ENCODE measurements at places on chromosomes 4 and X.

DNA sequence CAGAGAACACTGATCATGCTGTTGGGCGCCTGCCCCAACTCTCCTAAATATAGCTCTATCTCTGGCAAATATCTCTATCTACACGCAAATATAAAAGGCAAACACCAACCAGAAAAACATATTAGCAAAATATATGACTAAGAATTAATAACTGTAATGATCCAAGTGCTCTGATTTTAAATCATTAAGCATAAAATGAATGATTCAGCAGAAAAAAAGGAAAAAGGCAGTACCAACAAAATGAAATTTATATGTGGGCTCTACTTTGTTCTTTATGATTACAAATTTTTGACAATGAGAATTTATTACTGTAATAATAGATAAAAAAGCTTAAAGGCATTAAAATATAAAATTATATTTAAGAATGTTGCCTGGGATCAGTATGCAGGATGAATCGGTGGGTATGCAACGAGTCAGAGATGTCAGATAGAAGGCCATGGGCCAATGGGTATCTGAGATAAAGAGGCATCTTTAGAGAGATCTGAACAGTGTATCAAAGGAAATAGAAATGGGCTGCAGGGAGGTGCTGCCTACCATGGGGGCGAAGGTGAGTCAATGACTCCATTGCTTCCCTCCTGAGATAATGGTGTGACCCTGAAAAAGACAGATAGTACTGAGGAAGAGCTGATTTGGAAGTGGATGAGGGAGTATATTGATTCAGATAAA is 234.8 kb downstream of the SCFD2 start:
- DNase-seq = no peak

GRCh38 chr4:112521123-112522023 is 5.4 kb upstream of the NEUROG2 start:
- no peak for DNase-seq

DNA sequence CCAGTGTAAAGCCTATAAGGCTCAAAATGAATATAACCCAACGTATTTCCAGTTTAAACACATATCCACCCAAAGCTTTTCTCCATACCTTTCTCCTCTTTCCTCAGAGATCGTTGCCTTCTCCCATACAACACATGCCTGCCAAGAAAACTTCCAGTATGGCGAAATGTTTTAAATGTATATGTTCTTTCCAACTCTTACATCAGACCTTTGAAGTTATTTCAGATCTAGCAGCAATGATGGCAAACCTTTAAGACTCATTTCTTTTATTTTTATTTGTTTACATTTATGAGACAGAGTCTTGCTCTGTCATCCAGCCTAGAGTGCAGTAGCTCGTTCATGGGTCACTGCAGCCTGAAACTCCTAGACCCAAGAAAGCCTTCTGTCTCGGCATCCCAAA is 265.4 kb downstream of the BMPR1B start:
- DNase-seq = no peak

DNA sequence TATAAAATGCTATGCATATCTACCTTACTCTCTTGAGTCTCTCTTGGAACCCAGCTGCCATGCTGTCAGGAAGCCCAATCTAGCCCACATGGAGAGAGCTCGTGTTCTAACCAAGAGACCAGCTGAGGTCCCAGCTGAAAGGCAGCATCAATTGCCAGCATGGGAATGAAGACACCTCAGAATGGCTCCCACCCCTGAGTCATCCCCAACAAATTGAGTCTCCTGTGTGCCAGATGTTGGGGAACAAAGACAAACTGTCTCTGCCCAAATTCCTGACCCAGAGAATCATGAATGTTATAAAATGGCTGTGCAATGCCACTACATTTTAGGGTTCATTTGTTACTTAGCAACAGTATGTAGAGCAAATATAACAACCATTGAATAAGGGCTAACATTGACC is 105.2 kb upstream of the STX18 start:
- no peak for DNase-seq

GRCh38 chr4:123974386-123975149 is 578.0 kb downstream of the SPRY1 start:
- DNase-seq = no peak

- DNase-seq = no peak
These were observed at the start of gene TCEAL7 for GRCh38 chrX:103329991-103330390. Gene TCEAL7 (plus strand): TSS chrX:103330239. CDS start chrX:103331404, 1,165 bp downstream.

DNA sequence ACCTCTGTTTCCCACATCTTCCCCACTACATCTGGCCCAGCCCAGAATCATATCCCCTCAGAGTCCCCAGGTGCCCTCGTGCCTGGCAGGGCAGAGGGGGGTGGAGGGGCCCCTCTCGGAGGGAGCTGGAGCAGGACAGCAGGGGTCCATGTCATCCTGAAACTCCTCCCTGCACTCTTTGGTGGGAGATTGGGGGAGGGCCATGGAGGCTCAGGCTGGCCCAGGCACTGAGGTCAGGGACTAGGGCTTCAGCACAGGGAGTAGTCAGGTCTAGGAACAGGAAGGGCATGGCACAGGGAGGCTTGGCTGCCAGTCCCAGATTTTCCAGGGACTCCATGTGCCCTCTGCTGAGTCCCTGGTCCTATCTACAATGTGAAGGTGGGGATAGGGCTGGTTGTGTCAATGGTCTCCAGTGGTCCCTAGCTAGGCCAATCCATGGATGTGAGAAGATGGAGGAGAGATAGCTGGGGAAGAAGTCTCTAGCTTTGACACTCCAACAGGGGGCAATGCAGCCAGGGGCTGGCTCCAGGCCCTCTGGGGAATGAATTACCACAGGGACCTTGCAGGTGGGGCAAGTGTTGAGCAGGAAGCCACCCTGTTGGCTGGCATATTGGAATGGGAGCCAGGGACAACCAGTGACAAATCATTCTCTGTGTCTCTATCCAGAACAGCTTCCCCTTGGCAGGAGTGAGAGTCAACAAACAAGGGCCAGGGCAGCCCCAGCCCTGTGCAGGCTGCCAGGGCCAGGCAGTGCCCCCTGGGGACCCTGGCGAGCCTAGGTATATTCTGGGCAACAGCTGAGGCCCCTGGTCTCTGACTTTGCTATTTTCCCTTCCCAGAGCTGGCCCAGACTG is 154.4 kb downstream of the EFNB1 start:
- DNase-seq = no peak

DNA sequence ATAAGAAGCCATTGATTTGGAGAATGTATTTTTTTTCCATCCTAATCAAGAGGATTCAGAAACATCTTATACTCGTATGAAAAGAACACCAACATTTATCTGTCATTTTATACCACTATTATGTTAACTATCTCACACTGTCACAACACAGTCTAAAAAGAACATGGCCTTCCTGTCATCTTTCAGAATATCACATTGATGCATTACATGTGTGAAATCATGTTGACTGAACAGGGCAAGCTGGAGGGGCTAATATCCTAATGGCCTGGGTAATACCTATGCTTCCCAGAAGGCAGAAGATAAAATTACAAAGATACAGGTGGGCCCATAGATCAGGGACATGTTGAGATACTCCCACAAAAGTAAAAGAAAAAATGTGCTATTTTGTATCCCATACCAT is 611.7 kb downstream of the STIM2 start:
- DNase-seq = no peak

- DNase-seq = no peak
These were observed 62.8 kb downstream of the FAM193A start for GRCh38 chr4:2599304-2599654.

GRCh38 chr4:48234575-48234974 is 35.1 kb downstream of the TEC start:
- no peak for DNase-seq

- DNase-seq = no peak
These were observed 263.6 kb downstream of the DCTD start for GRCh38 chr4:182653596-182653995.

DNA sequence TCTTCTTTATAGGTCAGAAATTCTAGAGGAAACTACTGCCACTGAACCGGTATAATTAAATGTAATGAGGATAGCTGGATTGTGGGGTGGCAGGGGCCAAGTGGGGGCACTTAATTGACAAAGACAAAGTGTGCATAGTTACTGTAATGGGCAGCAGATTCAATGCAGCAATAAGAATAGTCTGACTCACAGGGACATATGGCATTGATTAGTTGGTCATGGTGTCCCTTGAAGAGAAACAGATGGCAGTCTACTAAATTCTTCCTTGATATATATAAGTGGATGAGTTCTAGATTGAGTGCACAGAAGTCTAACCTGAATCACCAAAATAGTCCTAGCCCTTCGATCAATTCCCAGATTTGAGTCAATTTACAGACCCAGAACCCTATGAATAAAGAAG is 31.6 kb downstream of the ETDC start:
- no peak for DNase-seq

DNA sequence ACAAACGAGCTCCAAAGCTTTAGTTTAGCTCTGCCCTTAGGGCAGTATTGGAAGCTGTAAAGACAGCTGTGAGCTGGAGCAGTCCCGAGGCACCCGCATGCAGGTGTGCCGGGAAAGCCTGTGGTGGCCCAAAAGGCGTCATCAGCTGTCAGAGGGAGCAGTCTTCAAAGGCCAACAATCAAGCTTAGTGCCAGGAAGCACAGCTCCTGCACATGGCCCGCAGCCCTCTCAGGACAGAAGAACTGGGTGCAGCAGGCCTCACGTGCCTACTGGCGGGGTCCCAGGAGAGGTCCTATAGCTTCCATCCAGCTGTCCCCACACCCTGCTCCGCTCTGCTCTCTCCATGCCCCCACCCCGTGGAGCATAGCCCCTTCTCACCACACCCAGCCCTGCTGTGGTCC is 92.2 kb upstream of the TRIM2 start:
- no peak for DNase-seq

DNA sequence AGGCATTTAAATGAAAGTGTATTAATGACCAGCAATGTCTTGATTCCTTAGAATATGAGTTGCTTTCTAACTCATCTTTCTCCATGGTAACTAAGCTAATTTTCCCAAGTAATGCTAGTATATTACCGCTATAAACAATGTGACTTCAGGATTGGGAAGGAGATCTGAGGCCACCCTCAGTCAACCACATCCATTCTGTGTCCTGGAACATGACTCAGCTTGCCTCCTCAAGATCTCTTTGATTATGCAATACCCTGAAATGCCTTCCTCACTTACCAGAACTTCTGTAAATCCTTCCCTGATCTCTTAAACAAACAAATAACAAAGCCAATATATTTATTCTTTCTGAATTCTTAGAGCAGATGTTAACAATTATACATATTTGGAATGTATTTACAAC is 1495.5 kb downstream of the PCDH18 start:
- DNase-seq = no peak

GRCh38 chr4:24730256-24731001 is 64.9 kb upstream of the SOD3 start:
- no peak for DNase-seq

- no peak for DNase-seq
These were observed 81.7 kb downstream of the SHISA3 start for GRCh38 chr4:42478946-42479345.

- no peak for DNase-seq
These were observed 56.0 kb upstream of the STPG2 start for GRCh38 chr4:98199247-98199646.

DNA sequence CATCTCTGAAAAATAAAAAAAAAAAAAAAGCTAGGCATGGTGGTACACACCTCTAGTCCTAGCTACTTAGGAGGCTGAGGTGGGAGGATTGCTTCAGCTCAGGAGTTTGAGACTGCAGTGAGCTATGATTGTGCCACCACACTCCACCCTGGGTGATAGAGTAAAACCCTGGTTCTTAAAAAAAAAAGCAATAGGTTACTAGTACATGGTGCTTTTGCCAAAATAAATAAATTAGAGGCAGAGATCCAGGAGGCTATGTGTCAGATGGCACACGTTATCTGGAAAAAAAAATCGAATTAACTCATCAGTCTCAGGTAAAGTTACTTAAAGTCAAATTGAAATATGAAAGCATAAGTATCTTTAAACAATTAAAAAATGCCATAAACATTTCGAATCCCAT is 94.3 kb downstream of the VCX3A start:
- DNase-seq = no peak

GRCh38 chr4:123088501-123088900 is 166.1 kb upstream of the NUDT6 start:
- no peak for DNase-seq

DNA sequence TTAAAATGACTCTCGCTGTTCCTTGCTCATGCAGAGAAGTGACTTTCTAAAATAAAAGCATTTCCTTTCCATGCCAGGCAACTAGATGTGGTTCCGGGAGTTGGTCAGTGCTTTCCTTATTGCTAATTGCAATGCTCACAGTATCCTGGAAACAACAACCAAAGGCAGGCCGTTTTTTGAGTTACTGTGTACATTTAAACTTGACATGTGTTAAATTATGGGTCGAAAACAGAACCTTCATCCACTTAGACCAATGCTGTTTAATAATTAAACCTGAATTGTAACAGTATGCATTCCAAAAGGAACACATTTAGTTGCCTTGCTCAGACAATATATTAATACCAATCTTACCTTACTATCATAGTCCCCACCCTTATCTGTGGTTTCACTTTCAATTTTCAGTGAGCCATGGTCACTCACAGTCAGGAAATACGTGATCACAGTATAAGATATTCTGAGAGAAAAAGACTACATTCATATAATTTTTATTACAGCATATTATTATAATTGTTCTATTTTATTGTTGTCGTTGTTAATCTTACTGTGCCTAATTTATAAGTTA is 102.6 kb downstream of the HS6ST2 start:
- DNase-seq = no peak

- no peak for DNase-seq
These were observed 38.2 kb downstream of the UGT2B7 start for GRCh38 chr4:69134471-69134870.

GRCh38 chr4:71267244-71267643 is 71.6 kb upstream of the SLC4A4 start:
- no peak for DNase-seq

DNA sequence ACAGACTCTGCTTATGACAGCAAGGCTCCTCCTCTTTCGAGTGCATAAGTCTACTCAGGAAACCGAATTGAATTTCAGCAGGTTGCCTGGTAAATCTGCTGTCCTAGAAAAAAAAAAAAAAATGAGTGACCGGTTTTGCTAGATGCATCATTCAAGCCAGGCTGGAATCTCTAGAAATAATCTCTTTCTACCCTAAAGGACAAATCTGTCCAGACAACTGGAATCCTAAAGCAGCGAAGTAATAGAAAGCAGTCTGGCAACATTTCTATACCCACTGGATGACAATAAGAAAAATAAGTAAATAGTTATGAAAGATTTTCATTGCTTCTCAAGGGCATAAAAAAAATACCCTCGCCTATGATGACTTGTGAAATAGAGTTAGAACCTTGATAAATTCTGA is 703.5 kb downstream of the RPA4 start:
- DNase-seq = no peak

DNA sequence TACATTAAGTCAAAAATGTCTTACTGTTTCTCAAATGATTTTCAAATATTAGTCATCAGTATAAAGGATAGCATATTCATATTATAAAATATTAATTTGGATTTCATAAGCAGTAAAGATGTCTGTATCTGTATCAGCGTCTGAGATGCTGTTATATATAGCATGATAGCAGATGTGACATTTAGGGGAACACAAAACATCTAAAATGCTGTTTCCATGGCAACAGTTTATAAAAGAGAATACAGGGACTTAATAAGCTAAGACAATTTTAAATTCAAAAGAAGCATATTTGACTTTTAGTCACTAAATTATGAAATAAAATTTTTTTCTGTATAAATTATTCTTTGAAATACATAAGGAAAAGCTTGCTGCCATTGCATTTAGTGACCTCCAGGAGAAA is 432.2 kb downstream of the PDGFC start:
- no peak for DNase-seq

Measured in effector memory CD4-positive, alpha-beta T cell (primary cell).